Activated CD4-positive, alpha-beta T cell treated with anti-CD3 and anti-CD28 coated beads, Interleukin-2, amount 50 U/mL, for 48 hours (primary cell): ENCODE measurements at places on chromosomes 4 and X.

DNA sequence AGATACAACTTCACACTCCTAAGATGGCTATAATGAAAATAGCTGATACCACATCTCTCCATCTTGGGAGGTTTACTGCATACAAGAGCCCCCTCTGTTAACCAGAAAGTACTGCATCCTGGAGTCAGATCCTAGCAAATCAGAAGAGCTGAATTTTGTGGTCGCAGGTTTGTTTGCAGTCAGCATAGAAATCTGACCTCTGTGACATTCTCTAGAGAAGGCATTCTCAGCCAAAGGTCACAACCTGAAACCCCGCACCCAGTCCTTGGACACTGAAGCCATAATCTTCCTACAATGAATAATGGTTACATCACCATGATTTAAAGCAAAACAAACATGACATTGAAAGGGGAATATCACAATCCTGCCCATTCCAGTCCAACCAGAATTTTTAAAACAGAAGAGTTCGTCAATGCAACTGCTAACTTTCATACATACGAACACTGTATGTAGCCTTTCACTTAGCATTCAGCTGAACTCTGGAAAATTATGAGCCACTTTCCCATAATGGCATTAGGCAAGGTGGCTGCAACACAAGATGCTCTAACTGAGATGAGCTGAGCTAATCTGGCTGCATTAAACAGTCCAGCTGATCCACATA, 17.6 kb downstream of the HS6ST2 start:
- DNase-seq, result no peak

DNA sequence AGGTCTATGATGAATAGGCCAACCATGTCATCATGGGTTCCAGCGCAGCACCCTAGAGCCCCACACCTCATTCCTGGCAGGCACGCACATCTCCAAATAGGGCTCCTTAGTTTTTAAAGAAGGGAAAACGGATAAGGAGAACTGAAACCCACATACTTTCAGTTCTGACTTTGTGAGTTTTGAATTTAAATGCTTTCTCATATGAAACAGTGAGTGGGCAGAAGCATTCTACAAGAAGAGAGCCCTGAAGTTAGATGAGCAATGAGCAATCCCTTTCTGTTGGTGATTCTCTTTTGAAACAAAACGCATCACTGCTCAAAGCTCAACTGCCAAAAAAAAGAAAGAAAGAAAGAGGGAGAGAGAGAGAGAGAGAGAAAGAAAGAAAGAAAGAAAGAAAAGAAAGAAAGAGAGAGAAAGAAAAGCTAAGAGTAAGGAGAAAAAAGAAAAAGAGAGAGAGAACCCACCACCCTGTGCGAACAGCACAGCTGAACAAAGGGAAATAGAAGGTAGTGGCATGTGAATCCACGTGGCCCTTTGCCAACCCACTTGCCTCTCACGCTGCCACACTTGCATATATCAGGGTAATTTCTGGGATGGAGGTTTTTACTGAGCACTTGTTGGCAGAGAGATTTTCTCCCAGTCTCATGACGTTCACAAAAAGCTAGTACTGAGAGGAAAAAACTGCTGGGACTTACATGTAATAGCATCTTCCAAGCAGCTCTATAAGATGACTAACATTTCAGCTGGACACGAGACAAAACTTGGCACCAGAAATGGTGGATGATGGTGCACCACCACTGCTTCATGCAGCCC, 31.0 kb downstream of the TMSB4X start:
- DNase-seq, result peak; percentile 47

- DNase-seq, result no peak
These were observed 162.4 kb upstream of the GYPA start for GRCh38 chr4:144302704-144303536.

DNA sequence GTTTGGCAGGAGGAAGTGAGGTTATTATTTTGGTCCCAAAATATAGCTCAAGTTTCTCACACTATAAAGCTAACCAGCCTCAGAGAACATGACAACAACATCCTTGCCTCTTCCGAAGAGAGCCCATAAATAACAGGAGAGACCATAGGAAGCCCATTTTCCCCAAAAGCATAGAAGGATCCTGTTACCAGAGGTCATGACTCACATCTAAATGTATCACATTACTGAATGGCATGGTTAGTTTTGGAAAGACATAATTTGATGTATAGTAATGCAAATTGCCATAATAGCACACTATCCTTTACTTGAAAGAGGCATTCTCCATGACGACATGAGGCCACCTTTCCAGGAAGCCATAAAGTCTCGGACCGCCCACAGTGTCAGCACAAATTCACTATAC, 238.8 kb upstream of the GRIA3 start:
- no peak for DNase-seq

- DNase-seq, result no peak
These were observed 67.7 kb downstream of the RWDD4 start for GRCh38 chr4:183591301-183591700.

DNA sequence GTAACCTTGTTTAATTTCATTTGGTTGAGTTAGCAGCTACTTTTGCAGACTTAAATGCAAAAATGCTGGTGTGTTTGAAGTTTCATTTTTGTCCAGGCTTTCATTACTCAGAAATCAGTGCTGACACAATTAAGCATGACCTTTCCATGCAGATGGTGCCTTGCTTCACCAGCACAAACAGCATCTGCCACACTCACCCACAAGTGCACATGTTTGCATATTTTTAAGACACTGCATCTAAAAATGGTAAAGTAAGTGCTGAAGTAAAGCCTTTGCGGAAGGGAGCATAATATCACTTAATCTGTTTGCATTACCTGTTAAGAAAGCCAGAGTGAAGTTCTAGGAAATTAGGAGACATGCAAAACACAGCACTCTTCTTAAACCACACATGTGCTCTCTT, 7.3 kb upstream of the DAPP1 start:
- DNase-seq, result no peak

GRCh38 chr4:105361053-105361452, 112.8 kb downstream of the PPA2 start:
- DNase-seq, result no peak

GRCh38 chrX:2336181-2336580, 164.6 kb downstream of the DHRSX start:
- no peak for DNase-seq

DNA sequence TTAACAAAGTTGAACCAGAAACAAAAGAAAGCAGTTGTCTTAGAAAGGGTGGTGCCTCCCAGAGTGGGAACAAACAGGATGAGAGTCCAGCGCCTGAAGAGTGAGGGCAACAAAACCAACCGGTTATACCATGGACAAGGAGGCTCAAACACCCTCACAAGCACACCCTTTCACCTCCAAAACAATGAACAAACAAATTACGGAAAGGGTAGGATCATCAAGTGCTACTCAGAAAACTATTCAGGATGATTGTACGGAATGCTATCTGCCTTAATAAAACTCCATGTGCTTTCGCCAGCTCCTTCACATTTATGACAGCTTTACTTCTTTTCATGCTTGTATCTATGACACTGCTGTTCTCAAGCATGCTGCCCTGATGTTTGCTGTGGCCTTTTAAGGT, 26.8 kb downstream of the SLC39A8 start:
- DNase-seq, result no peak
